ENCODE measurements at places on chromosomes 2 and 18.

DNA sequence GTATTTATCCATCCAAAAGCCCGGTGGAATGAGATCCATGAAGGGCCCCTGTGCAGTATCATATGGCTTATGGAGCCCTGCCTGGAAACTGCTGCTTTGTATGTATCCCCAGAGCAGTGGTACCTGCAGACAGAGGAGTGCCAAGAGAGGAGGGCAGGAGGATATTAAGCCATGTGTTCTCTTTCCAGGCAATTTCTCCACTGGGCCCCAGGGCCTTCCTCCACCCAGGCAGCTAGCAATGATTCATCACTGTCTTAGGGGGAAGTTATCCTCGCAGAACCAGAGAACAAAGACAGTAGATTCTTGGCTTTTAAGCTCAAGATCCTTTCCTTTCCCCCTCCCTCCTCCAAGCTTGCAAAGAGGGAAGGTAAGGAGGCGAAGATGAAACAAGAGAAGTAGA is 98.1 kb downstream of the LRRC30 start:
- DNase-seq: no peak

- no peak for DNase-seq
Measured at GRCh38 chr2:39050109-39050508, 70.7 kb downstream of the SOS1 start.

GRCh38 chr2:190551928-190552327 is 17.4 kb upstream of the NEMP2 start:
- DNase-seq: no peak

- DNase-seq: no peak
Measured at GRCh38 chr2:149070681-149071320, 32.3 kb downstream of the LYPD6B start.

DNA sequence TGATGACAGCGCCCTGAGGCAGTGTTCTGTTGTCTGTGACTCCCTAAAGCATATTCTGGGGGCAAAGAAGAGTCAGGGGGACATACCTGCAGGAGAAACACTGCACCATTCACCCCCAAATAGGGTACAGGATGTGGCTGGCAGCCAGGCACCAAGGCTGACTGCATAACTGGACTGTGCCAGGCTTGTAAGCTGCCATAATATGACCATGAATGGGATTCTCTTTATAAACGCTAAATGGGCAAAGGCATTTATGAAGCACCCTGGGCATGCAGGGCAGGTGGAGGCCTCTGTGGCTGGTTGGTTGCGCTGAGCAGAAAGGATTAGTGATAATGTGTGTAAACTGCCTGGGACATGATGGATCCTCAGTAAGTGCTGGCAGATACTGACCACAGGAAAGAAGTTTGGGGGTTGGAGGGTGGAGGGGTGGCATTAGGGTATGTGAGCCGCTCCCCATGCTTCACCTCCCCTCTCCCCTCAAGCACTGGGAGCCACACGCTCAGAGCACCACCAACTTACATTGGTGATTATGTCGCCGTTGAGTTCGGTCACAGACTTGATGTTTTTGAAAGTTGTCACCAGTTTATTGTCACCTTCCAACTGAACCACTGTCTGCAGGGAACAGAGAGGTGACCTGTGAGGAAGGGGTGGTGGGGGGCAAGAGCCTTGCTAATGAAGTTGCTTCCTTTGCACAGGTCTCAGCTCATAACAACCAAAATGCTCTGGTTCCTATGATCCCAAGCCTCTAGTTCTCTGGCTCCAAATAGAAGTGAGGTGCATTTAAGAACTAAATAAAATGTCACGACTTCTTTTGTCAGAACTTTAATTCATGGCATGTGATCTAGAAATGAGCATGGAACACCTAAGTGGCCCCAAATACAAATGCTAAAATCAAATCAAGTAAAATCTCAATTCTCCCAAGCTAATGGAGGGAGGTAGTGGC is 3.6 kb downstream of the FABP1 start:
- DNase-seq: no peak

DNA sequence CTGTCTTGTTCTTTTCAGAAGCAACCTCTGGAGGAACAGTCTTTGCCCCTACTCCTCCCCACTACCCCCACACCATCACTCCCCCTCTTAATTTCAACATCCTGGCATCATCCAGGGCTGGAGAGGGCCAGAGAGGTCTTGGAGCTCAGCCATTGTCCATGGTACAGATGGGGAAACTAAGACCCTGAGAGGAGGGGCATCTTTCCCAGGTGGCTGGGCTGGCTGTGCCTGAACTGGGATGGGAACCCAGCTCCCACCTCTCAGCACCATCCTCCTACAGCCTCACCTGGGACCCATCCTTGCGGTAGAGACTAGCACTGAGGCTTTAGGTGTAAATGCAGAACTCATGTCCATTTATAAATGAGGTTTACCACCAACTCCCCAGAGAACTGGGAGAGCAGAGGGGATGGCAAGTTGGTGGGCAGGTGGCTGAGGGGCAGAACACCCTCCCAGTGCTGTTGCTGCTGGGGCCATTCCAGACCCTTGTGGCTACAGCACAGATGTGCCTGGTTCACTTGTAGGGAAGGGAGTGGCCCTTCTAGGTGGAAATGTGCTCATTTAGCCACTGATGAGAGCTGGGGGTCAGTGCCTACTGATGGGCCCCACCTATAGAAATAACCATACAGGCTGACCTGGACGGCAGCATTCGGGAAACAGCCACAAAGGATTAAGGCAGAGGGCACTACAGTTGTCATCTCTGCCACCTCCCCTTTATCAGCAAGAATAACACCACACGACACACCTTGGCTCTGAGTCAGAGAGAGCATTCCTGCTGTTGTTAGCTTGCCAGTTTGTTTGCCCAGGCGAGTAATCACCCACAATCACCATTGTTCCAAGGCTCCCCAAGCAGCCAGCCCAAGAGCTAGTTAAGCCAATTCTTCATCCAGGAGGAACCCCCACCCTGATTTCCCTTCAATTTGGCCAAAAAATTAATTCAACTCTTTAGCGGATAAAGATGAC is 2.1 kb downstream of the MLPH start:
- no peak for DNase-seq

DNA sequence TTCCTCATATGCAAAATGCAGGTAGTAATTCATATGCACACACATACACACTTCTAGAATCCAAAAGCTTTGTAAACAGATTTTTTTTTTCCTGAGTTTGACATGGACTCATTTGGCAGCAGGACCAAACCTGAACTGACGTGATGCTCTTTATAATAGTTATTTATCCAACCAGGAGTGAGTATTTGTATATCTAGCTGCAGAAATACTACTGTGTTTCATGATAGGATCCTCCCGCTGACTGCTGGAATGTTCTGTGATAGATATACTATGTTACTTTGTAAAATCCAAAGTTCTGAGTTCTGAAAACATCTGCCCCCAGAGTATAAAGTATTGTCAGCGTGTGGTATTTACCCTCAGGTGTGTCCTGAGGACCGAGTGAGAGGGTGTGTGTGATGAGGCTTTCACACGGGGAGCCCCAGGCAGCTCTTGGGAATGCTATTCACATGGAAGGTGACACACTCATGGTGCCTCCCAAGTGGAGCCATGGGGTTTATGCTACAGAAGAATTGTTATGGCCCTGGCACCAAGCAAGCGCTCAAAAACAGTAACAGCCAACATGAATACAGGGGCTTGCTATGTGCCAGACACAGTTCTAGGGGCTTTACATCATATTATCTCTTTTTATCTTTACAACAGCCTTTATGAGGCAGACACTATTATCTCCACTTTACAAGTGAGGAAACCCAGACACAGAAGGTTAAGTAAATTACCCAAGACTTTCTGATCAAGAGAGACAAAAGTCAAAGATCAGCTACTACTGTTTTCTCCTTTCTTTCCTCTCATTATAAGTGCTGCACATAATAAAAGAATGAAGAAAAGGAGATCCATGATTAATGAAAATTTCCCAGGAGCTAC is 16.7 kb upstream of the TXNDC2 start:
- no peak for DNase-seq

GRCh38 chr2:61750624-61751023 is 103.2 kb downstream of the FAM161A start:
- DNase-seq: no peak

DNA sequence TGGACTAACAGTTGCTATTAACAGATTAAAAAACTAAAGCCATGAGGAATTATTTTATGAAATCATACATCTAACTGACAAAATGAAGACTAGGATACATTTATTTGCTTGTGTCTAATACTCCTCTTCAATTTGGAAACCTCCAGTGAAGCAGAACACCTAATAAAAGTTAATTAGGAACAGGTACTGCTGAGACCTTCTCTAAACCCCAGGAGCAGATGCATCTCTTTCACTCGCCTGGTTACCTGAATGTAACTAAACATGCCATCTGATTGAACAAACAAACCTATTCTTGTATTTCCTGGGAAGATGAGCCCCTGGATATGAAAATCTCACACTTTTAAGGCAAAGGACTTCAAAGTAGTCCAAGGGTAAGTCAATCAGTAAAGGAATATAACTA is 898.2 kb downstream of the NRXN1 start:
- DNase-seq: no peak

DNA sequence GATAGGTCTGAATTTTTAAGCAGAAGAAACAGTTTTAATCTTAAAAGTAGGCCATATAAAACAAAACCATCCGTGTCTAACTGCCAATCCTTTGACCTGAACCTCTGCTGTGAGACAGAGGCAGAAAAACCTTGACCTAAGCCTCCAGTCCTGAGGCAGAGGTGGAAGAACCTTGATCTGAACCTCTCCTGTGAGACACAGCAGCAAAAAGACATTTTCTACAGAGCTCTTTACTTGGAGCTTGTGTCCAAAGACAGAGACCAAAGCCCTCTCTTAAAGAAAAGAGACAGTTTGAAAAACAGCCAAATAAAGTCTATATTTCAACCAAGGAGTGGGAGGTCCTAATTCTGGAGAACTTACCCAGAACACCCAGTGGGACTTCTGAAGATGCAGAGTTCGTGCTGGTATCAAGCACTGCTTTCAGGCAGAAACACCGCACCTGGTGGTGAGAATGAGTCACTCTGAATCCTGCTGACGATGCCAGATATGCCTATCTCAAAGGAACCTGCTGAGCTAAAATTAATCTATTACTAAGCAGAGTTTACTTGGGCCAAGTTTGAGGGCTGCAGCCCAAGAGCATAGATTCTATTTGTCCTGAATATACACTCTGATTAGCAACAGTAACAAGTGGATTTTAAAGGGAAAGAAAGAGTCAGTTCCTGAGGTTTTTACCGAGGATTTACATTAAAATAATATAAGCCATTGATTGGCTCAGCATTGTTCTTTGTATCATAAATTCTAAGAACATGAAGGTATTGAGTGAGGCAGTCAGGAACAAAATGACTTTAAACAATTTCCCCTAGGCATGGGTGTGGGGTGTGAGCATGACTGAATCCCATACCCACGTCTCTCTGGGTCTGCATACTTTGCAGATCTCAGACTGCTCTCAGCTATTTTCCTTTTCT is 806.4 kb downstream of the TRIB2 start:
- no peak for DNase-seq

DNA sequence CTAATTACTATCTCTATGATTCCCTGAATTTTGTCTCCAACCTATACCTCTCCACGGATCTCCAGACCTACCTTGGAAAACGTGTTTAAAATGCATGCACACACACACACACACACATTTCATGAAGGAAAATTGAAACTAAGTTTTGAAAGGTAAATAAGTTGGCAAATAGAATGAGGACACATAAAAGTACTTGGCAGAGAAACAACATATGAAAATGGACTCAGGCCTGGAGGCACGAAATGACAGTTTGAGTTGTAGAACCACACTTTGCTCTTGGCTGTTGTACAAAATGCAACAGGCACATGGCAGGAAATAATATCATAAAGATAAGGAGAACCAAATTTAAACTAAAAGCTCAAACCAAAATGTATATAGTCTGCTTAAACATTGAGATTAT is 868.1 kb upstream of the CNTNAP5 start:
- DNase-seq: no peak
